ENCODE measurements at places on chromosomes 11 and 22. TPM values are rescaled to one million over a fixed set of nuclear protein-coding genes. Genes with fewer than 3 reads are reported as not detected.

DNA sequence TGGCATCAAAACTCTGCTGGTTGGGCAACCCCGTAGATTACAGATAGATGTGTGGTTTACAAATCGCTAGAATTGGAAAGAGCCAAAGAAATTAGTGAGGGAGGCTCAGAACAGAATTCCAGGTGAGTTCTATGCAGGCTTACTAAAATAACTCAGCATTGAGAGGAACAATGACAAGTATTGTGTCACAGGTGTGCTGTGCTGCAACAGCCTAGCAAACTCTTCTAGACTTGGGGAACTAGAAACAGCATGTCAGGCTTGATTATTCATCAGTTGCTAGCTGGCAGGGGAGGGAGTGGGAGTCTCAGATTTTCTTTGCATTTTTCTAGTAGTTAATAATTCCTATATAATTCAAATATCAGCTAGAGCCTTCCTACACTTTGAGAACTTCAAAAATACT lies 26.3 kb upstream of the RASD2 start:
- no peak for DNase-seq

DNA sequence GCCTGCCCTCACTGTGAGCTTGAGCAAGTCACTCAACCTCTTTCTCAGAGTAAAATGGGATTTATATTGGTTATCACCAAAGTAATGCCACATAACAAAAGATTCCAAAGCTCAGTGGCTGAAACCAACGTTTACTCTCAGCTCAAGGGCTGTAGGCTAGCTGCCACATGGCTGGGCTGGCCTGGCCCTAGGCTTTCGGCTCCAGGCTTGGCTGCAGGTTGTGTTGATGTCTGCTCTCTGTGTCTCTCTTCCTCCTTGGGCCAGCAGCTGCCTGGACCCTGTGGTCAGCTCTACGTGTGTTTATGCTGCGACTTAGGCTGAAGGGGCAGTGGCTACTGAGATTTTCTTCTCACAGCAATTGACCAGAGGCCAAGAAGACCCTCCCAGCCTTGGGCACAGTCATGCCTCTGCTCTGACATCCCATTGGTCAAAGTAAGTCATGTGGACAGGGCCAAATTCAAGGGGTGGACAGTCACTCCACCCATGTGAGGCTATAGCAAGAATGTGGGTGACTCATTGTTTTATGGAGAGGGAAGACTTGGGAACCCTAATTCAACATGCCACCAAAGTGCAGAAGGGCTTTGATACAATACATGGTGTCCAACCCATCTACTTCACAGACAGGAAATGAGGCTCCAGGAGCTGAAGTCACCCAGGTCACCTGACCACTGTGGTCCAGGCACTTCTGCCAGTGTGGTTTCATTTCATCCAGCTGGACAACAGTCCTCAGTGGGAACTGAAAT lies 90.6 kb downstream of the TSPAN18 start:
- DNase-seq, result no peak

- no peak for DNase-seq
Observed at GRCh38 chr11:1547467-1548098, 24.5 kb downstream of the DUSP8 start.

The OR5P2 gene
- total RNA-seq, result not detected

The ATL3 gene
- total RNA-seq, result 37.3 TPM

The RRP7A gene
- 90.1 TPM for total RNA-seq

The TMPRSS6 gene
- total RNA-seq, result 1.1 TPM
